CD4-positive, alpha-beta T cell (primary cell): ENCODE measurements at places on chromosomes 5 and 9.

DNA sequence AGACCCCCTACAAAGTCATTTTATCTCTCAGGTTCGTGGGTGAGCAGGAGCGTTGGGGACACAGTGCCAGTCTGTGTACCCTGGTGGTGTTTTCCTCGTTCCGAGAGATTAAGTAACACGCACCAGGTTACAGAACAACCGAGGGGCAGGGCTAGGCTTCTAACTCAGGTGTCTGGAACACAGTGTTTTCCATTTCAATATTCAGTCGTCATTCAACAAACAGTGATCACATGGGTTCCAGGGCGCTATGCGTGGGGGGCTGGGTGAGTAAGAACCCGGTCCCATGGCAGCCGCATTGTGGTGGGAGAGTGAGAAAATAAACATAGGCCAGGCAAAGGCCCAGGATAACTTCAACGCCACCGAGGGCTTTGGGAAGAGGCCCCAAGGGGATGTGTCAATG, 55.9 kb upstream of the RNU6ATAC start:
- no peak for DNase-seq

GRCh38 chr9:14466429-14466818, 152.5 kb upstream of the NFIB start:
- no peak for DNase-seq

DNA sequence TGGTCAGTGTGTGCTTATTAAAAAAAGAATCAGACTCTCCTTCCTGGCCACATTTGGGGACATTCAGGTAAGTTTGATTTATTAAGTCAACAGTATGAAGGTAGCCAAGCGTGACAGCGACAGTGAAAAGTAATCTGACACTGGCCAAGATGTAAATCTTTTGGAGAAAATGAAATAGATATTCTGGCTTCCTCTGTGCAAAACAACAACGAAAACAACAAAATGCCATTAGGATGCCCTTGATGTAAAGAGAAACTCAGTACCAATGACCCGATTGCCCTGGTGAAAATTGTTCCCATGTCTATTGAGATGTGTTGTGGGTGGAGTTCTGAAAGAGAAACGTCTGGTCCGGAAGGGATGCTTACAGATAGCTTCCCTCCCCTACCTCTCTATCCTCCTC, 267.8 kb downstream of the MAT2B start:
- DNase-seq: no peak

GRCh38 chr5:151618907-151619306, 27.8 kb upstream of the FAT2 start:
- DNase-seq: no peak

GRCh38 chr5:142847898-142848790, 78.0 kb downstream of the ARHGAP26 start:
- no peak for DNase-seq
